Activated gamma-delta T cell treated with Interleukin-2 at 50 U/mL for 16 hours (primary cell): ENCODE measurements at places on chromosomes 3 and 15.
A peak's percentile ranks its signal among the peaks of the same experiment; 100 is the strongest.

- DNase-seq: no peak
Measured at GRCh38 chr3:9935966-9936510, 2.4 kb downstream of the CRELD1 start.

DNA sequence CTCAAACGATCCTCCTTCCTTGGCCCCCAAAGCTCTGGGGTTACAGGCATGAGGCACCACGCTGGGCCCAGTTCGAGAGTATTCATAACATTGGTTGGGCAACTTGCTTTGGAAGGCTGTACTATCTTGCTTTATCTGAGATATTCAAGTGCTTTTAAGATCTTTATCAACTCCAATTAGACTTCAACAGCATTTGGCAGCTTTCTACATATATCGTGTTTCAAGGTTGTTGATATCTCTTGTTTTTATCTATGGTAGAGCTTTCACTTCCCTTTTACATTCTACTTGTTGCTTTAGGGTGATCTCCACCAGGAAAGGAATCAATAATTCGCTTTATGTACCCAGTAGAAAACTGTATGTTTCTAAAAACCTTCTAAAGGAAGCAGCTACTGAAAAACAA, 395.3 kb downstream of the IL5RA start:
- DNase-seq: no peak

DNA sequence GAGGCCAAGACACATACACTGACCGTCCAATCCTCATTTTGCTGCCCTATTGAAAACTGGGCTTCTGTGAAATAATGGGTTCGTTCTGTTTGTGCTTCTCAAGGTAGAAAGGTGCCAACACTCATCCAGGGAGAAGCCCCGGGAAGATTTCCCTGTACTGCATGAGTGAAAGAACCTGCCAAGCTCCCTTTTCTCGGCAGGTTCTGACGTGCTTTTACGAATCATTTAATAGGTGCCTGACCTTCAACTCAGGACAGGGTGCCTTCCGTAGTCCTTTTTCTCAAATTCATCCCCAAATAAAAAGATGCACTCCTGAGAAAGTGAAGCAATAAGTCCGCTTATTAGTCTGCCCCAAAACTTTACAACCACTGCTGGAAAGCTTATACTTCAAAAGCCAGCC, 64.2 kb downstream of the B3GNT5 start:
- DNase-seq: no peak

DNA sequence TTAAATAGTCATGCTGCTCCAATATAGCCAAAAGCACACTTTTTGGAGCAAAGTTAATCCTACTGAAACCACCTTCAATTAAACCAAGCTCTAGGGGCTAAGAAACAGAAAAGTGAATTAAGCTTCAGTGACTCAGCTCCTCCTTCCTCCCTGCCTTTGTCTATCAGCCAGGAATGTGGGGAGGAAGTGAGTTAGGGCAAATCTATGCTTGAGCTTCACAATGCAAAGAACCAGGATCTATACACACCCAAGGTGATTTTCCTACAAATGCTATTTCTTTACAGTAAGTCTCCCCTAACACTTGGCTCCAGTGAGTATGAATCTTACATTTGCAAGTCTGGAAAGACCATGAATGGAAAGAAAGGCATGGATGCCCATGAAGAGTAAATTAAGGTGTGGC, 212.1 kb downstream of the P3H2 start:
- no peak for DNase-seq

DNA sequence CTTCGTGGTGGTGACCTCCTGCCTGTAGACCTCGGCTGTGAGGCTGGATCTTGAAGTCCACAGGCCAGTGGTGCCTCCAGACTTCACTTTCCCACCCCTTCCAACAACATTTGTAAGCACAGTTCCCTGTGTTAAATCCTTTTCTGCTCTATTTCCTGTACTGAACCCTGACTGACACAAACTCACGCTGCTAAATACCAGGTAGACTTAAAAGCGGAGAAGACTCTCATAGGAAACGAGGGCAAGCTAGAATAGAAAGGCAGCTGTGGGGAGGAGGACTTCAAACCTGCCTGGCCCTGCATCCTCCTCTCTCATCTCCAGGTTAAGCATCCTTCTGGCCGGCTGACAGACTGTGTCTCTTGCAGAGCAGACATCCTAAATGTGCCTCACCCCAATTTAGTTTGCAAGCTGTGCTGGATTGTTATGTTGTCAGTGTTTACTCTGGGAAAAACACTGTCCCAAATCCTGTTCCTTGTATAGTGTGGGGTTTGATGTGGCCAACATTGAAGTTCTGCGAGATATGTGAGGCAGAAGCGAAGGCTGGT, 58.5 kb upstream of the LARS2 start:
- DNase-seq: no peak

DNA sequence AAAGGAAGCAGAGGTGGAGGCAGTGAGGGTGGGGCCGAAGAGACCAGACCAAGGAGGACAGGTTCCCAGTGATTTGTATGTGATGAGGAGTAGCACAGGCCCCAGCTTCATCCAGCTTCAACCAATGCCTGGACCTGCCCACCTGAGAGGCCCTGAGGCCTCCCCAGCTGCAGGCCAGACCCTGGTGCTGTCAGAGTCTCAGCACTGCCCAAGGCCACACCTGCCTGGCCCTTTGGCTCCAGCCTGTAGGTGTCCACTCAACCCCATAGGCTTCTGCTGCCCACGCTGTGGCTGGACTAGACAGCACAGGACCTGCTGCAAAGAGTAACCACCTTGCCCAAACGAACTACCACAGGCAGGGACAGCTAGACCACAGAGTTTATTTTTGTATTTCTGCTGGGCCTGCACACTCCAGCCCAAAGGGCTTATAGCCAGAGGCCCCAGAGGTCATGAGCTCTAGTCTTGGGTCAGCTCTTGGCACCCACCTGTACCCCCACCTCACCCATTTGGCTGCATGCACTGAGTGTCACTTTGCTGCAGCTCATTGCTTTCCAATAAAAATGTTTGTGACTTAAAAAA, 81.9 kb upstream of the CDV3 start:
- DNase-seq: no peak

DNA sequence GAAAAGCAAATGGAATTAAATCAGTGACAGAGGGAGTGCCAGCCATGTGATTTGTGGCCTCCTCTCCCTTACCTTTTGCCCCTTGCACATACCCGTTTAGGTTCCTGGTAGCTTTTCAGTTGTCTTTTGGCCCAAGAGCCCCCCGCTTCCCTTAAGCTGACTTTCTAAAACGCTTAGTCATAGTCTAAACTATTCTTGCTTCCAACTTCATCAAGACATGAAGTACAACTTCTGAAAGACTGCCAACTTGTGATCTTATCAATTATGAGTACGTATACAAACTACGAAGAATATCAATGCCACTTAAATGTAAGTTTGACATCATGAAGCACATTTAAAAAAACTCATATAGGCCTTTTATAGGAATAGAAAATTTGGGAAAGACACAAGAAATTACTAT, 61.9 kb downstream of the EIF3J start:
- no peak for DNase-seq

DNA sequence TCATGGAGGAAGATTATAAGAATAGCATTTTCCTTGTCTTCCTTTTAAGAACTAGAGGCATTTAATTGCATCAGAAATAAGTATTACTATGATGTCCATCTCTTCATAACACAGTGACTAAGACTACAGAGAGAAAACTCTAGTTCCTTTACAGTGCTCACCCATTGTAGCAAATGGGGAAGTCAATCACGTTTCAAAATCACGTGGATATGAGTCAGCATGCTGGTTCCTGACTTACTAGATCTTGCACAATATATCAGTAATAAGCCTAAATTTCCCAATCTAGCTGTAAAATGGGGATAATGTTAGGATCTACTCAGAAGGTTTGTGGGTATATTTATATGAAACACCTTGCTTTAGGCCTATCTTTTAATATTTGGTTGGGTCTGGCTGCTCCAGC, 254.8 kb upstream of the EOMES start:
- DNase-seq: no peak

DNA sequence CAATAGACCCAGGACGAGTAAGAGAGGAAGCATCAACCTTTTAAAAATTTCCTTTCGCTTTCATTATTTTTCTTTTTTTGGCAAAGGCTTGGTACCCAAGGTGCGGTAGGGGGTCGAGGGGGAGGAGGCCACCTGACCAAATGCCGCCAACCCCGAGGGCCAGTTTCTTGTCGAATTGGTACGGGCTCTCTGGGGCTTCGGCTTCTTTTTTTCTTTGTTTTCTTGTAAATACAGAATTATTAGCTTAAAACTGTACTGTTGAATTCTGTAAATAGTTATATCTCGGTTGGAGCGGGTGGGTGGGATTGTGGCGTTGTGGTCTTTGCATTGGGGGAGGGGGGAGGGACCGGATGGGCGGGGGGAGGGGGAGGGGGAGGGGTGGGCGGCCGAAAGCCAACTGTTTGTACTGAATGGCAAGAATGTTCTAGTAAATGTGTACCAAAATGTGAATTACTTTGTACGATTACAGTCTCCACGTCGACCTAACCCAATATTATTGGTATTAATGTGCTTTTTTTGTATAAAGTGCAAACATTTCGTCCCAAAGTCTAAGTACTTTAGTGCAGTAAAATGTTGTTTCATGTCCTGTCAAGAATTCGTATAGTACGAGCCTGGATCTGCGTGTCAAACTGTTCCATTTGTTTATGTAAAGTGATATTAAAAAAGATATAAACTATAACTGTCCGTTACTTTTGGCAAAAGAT, 4.7 kb downstream of the ZIC1 start:
- DNase-seq: no peak

DNA sequence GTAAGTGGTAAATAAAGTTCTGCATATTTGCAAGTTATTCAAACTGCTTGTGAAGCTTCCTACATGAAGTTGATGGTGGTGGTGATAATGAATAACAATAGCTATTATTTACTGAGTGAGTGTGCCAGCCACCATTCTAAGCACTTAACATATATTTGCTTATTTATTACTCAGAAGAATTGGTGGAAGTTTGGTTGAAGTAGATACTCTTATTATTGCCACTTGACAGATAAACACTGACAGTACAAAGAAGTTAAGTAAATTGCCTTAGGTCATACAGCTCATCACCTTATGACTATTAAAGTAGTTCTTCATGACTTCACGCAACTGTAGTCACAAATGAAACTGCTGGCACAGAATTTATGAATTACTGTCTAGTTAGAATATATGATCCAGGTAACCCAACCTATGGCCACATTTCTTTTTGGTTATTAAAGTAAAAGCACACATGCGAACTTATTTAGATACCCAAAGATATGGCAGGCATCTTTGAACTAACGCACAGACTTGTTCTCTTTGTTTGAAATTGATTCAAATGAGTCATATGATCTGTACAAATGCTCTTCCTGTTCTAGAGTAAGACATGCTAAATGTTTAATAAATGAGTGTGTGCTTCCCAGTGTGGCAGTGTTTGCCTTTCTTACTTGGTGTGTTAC, 99.8 kb upstream of the NR2F2 start:
- DNase-seq: no peak

- no peak for DNase-seq
Measured at GRCh38 chr3:57279685-57280084, 12.8 kb downstream of the ASB14 start.

DNA sequence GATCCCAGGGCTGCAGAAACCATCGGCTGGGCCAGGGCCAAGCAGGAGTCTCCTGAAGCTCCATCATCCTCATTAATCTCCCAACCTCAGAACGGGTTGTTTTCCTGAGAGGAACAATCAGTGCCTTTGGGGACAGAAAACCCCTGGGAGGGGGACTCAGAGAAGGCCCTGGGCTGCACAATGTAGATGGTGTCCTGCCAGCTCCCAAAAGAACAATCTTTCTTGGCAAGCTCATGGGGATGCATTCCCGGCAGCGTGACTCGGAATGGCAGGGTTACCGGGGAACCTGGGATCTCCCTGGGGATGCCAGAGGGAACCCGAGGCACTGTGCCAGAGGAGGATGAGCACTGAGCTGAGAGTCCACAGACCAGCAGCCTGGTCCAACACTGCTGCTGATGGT, 72.1 kb upstream of the ATP2B2 start:
- DNase-seq: no peak

- no peak for DNase-seq
Measured at GRCh38 chr3:66033241-66034138, 5.2 kb downstream of the MAGI1 start.

- no peak for DNase-seq
Measured at GRCh38 chr3:103127737-103128136, 692.9 kb downstream of the ZPLD1 start.

GRCh38 chr3:195746346-195746745, 25.6 kb downstream of the MUC20 start:
- no peak for DNase-seq

GRCh38 chr3:149783576-149783975, 8.8 kb downstream of the ANKUB1 start:
- DNase-seq: no peak

- no peak for DNase-seq
Measured at GRCh38 chr15:71916834-71917233, 106.5 kb downstream of the NR2E3 start.

DNA sequence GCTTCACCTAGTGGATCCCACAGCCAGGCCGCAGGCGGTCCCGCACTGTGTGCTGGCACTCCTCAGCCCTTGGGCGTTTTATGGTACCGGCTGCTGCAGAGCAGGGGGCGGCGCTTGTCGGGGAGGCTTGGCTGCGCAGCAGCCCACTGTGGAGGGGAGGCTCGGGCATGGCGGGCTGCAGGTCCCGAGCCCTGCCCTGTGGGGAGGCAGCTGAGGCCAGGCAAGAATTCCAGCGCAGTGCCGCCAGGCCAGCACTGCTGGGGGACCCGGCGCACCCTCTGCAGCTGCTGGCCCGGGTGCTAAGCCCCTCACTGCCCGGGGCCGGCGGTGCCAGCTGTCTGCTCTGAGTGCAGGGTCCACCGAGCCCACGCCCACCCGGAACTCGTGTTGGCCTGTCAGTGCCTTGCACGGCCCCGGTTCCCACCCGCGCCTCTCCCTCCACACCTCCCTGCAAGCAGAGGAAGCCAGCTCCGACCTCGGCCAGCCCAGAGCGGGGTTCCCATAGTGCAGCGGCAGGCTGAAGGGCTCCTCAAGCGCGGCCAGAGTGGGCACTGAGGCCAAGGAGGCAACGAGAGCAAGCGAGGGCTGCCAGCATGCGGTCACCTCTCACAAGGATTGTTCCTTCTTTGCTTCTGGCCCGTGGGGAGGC, 435.0 kb upstream of the ATP10A start:
- no peak for DNase-seq

- DNase-seq: peak; percentile 47
Measured at GRCh38 chr15:81001152-81002008, 657 bp downstream of the TLNRD1 start.

GRCh38 chr15:29711531-29711930, 110.7 kb downstream of the TJP1 start:
- no peak for DNase-seq

DNA sequence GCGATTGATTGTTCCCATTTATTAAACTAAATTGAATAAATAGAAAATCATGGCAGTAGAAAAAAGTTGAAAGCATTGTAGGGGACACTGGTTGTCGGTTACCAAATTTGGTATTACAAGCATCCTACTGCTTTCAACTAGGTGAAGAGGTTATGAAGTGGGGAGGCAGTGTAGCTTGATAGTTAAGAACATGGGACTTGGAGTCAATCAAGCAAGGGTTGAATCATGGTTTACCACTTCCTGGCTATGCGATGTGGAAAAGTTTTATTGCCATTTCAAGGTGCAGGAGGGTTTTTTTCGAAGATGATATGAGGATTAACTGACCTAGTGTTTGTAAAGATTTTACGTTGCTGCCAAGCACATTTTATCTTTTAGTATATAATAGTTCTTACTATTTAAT, 318.2 kb upstream of the KCNH8 start:
- no peak for DNase-seq
